Inflammatory macrophage (primary cell): ENCODE measurements at places on chromosomes 6 and 20.

DNA sequence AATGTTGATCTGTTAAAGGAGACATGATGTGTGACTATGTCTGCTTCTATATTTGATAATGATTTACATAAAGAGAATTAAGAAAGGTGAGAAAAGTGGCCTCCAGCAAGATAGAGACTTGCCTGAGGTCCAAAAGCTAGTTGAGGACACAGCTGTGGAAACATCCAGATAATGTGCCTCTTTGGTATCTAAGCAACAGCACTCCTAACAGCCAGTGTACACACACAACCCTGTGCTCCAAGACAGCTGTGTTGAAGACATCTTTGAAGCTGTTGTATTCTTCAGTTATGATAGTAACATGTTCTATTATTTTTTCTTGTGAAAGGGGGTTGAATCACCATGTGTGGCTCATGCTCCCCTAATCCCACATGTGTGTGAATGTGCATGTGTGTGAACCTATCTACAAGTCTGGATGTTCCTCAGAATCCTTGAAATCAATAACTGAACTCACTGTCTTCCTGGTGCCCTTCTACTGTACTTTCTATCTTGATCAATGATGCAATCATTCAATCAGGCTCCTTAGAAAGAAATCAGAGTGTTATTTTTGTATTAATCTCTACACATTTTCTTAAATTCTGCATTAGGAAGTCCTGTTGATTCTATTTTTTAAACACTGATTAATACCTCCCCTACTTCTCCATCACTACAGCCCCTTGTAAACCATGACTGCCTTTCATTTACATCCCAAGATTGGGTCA, 116.7 kb upstream of the SSTR4 start:
- DNase-seq = no peak

GRCh38 chr6:144895313-144896278, 610.5 kb downstream of the UTRN start:
- no peak for DNase-seq

GRCh38 chr6:85460154-85460920, 10.5 kb downstream of the NT5E start:
- no peak for DNase-seq

DNA sequence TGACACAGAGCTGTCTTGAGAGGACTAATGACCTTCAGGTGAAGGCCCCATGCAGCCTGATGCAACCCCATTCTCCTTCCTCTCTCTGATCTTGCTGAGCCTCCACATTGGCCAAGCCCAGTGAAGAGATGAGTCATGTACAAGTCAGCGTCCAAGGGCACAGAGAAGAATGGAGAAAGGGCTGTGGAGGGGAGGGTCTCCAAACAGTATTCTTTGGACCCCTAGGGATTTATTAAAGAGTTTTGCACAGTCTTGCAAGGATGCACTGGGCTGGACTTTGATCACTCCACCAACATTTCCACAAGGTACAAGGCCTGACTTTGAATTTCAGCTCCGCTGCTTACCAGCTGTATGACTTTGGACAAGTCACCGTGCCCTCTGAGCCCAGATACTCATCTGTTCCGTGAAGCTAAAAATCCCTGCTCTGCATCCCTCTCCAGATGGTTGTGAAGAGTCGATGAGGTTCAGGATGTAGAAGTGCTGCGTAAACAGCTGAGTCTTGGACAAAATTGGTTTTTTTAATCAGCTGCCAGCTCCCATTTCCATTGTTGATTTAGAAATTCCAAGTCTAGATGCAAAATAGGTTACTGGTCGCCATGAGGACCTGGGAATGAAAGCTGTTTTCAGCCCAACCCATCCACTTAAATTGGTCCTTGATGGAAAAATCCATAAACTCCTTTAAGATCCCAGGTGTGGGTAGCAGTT, 14.1 kb upstream of the KCNG1 start:
- no peak for DNase-seq

DNA sequence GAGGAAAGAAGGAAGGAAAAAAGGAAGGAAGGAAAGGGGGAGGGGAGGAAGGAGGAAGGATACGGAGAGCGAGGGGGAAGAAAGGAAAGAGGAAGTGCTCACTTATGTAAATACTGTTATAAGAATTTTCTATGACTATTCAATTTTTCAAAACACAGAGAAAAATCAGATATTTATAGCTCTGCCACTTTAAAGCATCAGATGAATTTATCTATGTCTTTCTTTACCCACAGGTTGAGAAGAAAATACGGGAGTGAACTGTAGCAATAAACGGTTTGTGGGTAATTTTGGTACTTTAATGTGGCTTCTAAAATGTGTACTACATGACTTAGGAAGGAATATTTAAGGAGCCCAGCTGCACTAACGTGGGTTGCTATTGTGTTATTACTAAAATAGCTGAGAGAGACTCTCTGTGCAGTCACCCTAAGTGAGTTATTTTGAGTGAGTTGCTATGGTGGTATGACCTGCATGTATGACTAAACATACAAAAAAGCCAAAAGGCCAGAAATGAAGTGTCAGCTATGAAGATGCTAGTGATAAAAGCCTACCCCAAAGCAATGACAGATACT, 225.5 kb downstream of the SOD2 start:
- no peak for DNase-seq

DNA sequence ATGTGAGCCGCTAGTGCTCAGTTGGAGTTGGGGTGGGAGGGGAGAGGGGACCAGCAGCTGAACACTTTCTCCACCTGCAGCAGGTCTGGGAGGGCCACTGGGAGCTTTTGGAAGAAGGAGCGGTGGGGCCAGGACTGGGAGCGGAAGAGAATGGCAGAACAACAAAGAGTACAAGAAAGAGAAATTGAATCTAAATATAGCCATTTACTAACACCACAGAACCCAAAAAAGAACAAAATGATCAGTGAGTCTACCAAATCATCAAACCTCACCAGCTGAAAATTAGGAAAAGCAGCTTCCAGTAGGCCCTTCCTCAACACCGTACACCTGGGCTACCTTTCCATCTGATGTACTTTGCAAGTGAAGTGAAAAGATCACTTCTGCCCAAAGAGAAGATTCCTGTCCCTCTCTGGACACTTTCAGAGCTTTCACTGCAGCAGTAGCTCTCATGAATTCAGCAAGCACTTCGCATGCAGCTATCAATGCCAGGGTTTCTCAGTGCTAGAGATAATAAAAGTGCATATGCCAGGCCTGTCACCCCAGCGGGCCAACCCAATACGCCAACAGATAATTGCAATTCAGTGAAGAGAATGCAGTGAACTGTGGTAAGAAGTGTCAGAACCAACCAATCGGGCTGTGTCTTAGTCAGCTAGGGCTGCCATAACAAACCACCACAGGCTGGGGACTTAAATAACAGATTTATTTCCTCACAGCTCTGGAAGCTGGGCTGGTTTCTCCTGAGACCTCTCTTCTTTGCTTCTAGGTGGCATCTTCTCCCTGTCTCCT, 597 bp downstream of the LY86 start:
- peak; percentile 27 for DNase-seq
